ENCODE measurements at places on chromosomes 6 and 20.

DNA sequence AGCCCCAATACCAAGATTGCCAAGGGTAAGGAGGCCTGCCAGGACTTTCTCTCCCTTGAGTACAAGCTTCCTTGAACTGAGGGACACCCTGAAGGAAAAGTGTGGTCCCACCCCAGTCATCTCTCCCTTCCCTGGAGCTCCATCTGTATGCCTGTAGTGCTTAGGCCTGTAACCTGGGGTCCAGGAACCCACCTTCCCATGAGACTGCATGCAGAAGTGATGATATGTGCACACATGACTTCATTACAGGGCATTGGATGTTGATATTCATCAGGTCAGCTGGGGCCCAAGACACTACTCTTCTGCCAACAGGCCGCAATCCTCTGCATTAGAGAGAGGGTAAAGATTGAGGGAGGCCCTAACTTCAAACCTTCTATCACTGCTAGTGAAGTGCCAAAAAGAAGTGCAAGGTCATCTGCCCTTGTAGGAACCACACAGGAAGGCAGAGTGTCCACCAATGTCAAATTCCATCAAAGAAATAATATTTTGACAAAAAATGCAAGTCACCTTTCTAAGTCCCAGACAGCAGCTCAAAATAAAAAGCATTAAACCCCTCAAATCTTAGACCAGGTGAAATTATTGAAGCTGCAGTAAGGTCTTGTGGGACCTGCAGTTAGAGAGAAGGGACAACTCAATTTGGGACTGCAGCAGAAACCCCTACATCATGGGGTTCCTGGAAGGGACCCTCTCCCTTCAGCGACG, 5.1 kb downstream of the HLA-F start:
- no peak for DNase-seq

GRCh38 chr6:110322151-110322873, 35.8 kb downstream of the METTL24 start:
- no peak for DNase-seq

GRCh38 chr6:132590362-132590761, 821 bp upstream of the TAAR5 start:
- no peak for DNase-seq

GRCh38 chr6:17478946-17479345, 85.6 kb downstream of the CAP2 start:
- DNase-seq, result no peak

DNA sequence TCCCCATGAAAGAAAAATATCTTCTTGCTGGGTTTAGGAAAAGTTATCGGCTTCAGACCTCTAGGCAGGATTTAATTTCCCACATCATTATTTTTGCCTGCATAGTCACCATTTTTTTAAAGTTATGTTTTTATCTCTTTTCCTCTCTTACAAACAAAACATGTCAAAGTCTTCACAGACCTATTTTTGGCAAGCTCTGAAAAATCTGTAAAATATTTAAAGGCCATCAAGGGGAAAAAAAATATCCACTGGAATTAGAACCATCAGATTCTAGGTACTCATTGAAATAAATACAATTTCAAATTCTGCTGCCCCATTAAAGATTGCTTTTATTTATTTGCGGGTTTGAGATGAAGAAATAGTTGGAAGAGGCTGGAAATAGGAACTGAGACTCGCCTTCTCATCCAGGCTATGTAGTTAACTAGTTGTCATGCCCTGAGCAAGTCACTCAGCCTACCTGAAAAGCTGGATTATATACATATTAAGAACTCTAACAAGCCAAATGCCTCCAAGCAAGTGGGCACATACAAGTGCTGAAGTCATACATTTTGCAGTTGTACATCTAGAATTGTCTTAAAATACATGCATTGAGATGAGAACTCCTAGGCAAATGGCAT, 101.7 kb upstream of the SASH1 start:
- DNase-seq, result no peak

DNA sequence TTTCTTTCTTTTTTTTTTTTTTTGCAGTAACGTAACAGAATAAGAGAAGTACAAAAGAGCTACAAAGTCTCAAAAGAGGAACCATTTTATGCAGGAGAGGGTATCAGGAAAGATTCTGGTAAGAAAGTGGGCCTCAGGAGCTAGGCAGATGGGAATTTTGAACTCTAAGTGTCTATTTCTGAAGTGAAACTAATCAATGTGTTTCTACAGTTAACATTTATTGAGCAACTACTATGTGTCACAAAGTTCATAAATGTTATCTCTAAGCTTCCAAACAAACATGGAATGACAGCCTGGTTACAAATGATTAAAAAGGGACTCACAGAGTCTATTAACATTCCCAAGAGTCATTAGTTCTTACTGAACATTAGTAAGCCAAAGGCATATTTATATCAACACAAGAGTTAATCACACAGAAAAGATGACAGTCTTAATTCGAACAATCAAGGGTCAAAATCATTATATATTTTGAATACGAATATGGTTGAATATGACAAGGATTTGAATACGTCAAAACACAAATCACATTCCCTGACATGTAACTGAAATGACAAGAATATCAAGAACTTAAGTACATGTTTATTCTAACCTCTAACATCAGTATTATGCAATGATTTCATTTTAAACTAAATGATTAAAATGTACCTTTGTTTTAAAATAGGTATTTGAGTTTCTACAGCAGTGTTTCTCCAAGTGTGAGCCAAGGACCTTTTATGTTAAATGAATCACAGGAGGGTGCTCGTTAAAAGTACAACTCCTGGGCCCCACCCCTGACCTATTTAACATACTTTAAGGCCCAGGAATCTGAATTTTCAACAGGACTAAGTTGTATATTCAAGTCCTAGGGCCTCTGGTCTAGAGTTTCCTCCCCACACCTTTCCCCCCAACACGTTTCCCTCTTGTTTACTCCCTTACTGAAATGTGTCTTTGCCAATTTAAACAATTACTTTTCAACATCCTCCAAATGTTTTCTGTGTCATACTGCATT, 89.7 kb downstream of the ATXN1 start:
- no peak for DNase-seq

DNA sequence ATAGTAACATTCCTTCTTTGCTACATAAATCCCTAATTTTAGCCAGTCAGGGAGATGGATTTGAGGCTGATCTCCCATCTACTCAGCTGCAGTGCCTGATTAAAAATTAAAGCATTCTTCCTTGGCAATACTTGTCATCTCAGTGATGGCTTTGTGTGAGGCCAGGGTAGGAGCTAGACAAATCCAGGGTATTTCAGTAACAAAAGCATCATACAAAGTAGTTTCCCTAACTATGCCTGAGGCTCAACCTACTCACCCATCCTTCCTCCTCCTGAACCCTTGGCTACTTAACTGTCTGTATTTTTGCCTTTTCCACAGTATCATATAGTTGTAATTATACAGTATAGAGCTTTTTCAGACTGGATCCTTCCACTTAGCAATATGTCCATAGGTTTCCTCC, 37.7 kb downstream of the HLA-DRB5 start:
- no peak for DNase-seq

GRCh38 chr6:138805016-138805765, 9.3 kb downstream of the ECT2L start:
- DNase-seq, result no peak

- no peak for DNase-seq
These were observed 101.3 kb downstream of the OR2B2 start for GRCh38 chr6:27810768-27811450.

DNA sequence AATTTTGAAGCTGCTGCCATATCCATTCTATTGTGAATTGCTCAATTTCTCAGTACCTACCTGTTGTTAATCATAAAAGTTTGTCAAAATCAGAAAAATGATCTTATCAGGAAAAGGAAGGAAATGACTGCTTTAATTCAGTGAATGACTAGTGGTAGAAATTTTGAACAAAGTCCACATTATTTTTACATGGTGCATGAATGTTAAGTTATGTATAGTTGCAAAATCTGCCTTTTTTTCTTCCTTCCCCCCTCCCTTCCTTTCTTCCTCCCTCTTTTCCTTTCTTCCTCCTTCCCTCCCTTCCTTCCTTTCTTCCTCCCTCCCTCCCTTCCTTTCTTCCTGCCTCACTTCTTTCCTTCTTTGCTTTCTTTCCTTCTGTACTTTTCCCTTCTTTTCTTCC, 127.1 kb upstream of the TSHZ2 start:
- DNase-seq, result no peak

GRCh38 chr6:74268815-74269599, 573.0 kb downstream of the CD109 start:
- DNase-seq, result no peak

GRCh38 chr6:170279426-170279825, 11.5 kb downstream of the DLL1 start:
- no peak for DNase-seq

DNA sequence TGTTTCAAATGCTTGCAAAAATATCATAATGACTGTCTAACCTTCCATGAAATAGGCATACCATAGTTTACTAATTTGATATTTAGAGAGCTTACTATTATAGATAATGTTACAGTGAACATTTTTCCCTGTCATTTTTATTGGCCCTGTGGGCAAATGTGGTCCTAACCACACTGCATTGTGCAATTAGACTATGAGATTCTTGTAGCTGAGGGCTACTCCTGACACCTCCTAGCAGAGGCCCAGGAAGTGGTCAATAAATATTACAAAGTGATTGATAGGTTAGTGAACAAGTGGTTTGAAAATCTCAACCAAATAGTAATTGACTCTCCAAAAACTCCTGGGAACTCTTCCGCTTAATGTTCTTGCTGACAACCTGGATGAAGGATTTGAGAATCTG, 160.5 kb upstream of the KCNG1 start:
- no peak for DNase-seq

GRCh38 chr6:103729658-103730057, 1130.1 kb downstream of the HACE1 start:
- DNase-seq, result no peak

GRCh38 chr6:45428727-45429126, 51.0 kb upstream of the SUPT3H start:
- no peak for DNase-seq

DNA sequence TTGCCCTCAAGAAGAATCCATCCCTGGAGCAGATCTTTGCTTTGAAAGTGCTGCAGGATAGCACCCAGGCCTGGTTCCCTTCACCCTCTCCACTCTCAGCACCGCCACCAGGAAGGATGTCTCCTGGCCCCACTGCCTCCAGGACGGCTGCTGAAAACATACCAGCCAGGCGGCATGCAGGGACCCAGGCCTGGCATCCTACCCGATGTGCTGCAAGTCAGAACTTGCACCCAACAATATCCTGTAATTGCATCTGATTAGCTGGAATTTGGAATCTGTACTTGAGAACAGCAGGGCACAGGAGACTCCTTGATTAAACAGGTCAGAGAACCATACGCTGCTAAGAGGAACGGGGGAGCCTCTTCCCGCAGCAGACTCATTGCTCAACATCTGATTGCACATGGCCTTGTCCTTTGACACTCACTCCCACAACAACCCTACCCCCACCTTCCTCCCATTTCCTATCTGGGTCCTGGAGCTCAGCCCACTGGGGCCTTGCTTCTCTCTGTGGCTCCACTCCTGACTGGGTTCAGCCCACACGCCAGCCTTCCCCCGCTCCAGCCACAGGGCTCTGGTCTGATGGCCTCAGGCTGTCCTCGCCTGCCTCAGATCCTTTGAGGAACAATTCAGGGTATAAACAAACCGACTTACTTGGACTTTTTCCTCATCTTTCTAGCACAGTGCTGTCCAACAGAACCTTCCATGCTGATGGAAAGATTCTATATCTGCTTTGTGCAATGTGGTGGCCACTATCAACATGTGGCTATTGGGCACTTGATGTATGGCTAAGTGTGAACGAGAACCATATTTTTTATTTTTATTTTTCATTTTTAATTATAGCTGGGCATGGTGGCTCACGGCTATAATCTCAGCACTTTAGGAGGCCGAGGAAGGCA, 78.0 kb downstream of the FGD2 start:
- DNase-seq, result no peak

DNA sequence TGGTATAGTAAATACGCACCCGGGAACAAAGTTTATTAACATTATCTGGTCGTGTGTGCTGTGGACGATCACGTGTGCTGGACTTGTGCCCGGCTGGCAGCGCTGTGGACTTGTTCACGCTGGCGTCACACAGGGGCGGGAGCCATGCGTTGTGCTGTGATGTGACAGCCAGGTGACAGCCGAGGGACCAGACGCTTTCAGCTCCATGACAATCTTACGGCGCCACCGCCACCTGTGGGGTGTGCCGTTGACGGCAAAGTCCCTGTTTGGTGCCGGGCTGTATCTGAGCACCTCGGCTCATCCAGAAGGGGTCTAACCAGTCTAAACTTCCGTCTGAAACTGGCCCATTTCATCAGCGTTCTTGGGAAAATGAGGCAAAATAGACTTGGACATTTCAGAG, 25.2 kb downstream of the DLL1 start:
- no peak for DNase-seq

DNA sequence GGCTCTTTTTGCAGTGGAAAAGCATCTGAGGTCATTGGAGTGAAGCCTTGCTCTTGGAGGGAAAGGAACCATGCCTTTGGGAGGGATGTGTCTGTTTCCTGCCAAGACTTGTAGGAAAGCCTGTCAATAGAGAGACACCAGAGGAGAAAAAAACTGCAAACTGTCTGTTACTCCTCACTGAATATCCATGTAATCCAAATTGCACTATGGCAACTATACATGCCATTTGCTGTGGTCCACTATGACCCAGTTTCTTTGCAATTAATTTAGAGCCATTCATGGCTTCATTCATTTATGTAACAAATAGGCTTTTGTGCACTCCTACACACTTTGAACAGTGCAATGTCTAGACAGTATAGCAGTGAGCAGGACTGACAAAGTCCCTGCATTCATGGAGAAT, 296.5 kb downstream of the SLC35F1 start:
- no peak for DNase-seq

- DNase-seq, result no peak
These were observed 55.5 kb upstream of the CHRNA4 start for GRCh38 chr20:63416631-63417030.

- DNase-seq, result no peak
These were observed 5.9 kb downstream of the ALDH5A1 start for GRCh38 chr6:24500683-24501082.

GRCh38 chr20:3864518-3864917, 17.9 kb downstream of the MAVS start:
- DNase-seq, result no peak

- DNase-seq, result no peak
These were observed 226.8 kb downstream of the UST start for GRCh38 chr6:148973538-148974208.

DNA sequence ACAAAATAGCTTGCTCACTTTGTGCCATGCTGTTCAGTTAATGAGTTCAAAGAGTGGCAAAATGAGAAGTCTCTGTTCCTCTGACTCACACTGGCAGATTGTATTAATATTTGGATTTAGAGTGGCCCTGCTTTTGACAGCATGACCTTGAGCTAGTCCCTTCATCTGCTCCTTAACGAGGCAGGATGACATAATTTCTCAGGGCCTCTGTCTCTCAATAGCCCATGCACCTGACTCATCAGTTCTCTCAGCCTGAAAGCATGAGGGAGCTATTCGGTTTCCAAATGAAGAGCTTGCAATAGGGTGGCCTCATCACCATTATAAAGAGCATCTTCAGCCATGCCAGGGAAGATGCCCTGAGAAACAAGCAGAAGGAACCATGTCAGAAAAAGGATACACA, 38.2 kb downstream of the CAP2 start:
- no peak for DNase-seq

DNA sequence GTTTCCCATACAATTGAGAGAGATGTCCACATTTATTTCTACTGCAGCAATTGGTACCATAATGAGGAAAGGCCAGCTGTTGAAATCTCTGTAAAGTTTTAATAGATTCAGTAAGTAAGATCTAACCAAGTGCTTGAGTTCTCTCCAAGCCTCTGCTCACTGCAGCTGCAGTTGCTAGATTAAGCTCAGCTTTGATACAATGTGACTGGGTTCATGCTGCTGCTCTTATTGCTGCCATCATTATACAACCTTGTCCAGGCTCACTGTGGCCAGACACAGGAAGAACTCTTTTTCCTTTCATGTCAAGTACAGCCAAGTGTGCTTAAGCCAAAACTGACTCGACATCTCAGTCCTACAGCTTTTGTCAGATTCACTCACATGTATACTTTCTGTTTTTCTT, 423.5 kb downstream of the GJA1 start:
- no peak for DNase-seq
